ENCODE measurements at places on chromosomes 3 and 15. TPM values are rescaled to one million over a fixed set of nuclear protein-coding genes. Genes with fewer than 3 reads are reported as not detected.

The MYL3 gene
- total RNA-seq, result not detected

The TRH gene
- total RNA-seq, result not detected

The PIGX gene
- 31.0 TPM for total RNA-seq

The SLC9C1 gene
- total RNA-seq, result under 0.01 TPM

The CNTN3 gene
- total RNA-seq, result not detected

The AGTR1 gene
- not detected for total RNA-seq

The ST6GAL1 gene
- 32.5 TPM for total RNA-seq

The ZKSCAN7 gene
- 1.4 TPM for total RNA-seq

The PYGO1 gene
- 0.13 TPM for total RNA-seq

The LRRC58 gene
- 10.1 TPM for total RNA-seq
